Jurkat, Clone E6-1 (cell line): ENCODE measurements at places on chromosomes 7 and 10.

GRCh38 chr7:23971031-23971430 lies 261.0 kb downstream of the STK31 start:
- no peak for DNase-seq

DNA sequence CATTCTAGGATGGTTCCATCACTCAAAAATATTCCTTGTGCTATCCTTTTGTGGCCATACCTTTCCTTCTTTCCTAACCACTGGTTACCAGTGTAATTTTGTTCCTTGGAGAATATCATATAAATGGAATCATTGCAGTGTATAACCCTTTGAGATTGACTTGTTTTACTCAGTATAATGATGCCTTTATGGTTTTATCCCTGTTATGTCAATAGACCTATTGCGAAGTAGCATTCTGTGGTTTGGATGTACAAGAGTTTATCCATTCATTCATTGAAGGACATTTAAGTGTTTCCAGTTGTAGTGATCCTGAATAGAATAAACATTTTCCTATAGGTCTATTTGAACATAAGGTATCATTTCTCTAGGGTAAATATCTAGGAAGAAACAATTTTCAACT lies 54.2 kb downstream of the RBM33 start:
- DNase-seq = no peak

- DNase-seq = no peak
Measured at GRCh38 chr10:5038101-5038500, 34.4 kb upstream of the AKR1C2 start.

GRCh38 chr10:15242261-15242840 lies 73.9 kb upstream of the NMT2 start:
- DNase-seq = no peak

DNA sequence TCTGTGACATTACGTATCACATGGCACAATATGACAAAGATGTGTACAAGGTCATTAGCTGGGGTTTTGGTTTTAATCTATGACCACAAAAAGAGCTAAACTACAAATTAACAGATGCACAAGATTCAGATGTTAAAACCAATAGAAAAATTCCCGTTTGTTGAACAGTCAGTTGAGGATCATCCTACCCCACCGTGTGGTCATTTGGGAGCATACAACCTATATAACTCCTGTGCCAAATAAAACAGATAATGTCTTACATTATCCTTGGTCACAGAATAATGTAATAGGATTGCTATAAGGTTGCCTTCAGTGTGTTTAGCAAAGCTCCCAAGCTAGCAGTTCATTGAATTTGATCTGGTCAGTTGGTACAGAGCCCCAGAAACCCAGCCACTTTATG lies 28.2 kb downstream of the ASNS start:
- DNase-seq = no peak

DNA sequence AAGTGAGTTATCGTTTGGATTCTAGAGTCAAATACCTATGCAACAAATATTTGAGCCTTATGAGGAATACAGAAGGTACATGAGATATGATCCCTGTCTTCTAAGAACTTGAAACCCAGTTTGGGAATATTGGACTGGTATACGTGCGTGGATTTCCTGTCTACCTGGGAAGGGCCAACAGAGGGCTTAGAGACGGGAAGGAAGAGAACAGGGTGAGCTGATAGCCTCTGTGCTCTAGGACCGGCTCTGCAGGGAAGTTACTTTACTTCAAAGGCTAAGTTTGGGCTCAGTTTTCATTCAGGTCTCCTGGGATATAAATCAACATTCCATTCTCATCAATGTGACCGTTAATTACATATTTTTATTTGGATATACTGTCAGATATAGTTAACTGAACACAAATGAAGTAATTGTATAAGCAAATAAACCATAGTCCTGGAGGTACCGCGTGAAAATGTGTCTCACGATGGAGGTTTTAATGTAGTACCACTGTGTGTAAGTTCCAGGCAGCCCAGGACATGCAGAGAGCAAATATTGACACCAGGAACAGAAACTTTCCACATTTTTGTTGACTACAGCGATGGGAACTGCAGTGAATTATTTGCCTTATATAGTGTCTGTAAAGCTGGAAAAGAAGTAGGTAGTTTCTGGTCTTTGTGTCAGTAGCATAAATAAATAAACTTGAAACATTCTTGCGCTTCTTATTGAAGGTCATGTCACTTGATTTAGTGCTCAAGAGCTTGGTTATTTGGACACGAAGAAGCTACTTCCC lies 8.6 kb downstream of the CHST12 start:
- DNase-seq = no peak

- DNase-seq = no peak
Measured at GRCh38 chr7:8443576-8444467, 10.4 kb downstream of the NXPH1 start.

- DNase-seq = no peak
Measured at GRCh38 chr10:63348245-63348850, 117.4 kb downstream of the JMJD1C start.

DNA sequence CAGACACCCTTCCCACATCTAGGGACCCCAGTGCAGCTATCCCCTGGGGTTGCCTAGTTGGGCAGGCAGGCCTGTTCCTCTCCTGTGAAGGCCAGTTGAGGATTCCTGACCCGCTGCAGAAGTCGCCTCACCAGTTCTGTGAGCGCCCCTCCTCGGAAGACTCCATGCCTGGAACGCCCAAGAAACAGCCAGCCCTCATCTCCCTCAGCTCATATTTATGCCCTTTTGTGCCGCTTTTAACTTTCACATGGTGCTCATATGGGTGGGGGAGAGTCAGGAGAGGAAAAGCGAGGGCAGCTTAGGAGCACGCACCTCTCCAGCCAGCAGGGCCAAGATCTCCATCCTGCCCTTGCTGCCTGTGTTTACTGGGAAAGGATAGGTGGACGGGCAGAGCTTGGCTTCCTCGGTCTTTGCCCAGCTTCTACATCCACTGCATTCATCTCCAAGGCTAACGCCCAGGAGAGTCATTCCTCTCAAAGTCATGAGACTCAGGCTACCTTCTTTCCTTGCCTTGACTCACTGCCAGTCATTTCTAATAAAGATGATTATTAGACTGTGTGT lies 286.6 kb downstream of the USP6NL start:
- no peak for DNase-seq

DNA sequence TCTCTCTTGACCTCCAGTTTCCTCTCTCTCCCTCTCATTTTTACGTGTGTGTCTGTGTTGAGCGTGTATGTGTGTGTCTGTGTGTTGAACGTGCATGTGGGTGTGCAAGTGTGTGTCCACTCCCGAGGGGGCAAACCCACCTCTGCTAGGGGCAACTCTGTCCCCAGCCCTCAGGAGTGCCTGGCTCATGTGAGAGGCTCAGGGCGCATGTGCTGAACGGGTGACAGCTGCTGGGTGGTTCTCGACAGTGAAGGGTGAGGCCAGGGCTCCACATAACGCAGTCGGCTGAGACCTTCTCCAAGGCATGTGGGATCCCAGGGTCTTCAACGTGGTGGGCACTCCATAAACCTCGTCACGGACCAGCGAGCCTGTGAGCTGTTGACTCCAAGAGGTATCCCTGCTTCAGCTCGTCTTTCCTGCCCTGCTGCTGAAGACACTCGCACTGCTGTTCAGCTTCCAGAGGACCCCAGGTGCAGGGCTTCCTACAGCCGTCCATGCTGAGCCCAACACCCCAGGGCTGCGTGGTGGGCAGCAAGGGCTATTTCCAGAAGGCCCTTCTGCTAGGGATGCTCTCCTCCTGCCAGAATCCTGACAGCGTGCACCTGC lies 361.6 kb upstream of the SHH start:
- DNase-seq = no peak

DNA sequence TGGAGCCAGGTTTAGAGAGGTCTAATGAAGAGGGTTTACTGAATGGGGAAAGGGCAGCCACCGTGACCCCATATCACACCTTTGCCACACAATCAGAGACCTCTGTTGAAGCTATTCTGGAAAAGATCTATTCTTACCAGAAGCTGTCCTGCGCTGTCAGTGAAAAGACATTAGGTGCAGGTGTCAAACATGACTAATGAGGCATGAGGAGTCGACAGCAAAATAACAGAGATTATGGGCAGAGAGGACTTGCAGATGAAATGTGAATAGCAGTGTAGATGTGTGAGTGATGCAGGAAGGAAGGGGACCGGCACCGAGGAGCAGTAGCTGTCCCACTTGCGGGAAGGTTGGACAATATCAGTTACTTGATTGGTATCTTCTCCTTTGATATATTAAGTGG lies 627.7 kb upstream of the GALNT17 start:
- DNase-seq = no peak

- DNase-seq = no peak
Measured at GRCh38 chr7:107972075-107972482, 30.9 kb downstream of the LAMB1 start.

GRCh38 chr10:126349101-126349500 lies 39.2 kb downstream of the ADAM12 start:
- no peak for DNase-seq

DNA sequence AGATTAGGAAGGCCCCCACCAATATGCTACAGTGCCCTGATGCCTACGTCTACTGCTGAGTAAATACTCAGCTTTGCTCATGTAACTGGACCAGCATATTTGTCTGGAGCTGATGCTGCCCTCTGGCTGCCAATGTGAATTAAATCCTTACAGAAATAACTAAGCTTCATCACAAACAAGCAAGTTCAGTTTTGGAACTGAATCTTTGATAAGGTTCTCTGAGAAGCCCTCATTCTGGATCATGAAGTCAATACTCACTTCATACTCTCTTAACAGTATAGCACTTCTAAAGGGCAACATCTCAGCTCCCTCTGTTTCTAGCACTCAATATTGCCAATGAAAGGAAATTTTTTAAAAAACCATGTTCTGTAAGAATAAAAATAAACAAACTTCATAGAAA lies 246.7 kb downstream of the ETV1 start:
- DNase-seq = peak; percentile 16

GRCh38 chr10:70258216-70258615 lies 25.0 kb upstream of the PPA1 start:
- DNase-seq = no peak

- DNase-seq = no peak
Measured at GRCh38 chr7:91436655-91437054, 172.4 kb downstream of the FZD1 start.

- peak; percentile 88 for DNase-seq
Measured at GRCh38 chr10:46298477-46299285, 11.9 kb downstream of the ANTXRL start.

DNA sequence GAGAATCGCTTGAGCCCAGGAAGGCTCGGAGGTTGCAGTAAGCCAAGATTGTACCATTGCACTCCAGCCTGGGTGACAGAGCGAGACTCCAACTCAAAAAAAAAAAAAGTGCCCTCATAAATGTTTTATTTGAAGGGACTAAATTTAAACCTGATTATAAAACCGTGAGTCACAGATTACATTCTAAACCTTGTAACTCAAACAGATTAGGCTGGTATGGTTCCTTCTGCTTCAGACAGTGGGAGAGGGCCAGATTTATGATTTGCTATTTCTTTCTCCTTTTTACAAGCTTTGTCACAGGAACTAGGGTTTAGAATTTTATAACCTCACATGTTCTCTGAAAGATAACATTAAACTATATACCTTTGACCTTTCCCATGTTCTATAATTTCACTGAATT lies 801.2 kb upstream of the ZWINT start:
- DNase-seq = no peak

DNA sequence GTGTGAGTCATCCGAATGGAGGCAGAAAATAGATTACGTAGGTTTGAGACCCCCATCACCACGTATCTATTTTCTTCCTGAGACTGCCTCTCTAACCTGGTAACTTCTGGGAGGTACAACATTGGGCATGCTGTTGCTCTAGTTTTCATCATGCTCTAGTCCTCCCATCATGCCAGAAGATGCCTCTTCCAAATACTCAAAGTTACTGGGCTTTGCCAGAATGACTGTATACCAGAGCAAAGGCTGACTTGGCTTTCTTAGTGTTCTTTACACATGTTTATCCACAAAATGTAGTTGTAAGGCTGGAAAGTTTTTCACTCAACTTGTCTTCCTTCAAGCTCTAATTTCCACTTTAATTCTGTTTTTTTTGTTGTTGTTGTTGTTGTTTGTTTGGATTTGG lies 370.5 kb downstream of the MDFIC start:
- DNase-seq = no peak

DNA sequence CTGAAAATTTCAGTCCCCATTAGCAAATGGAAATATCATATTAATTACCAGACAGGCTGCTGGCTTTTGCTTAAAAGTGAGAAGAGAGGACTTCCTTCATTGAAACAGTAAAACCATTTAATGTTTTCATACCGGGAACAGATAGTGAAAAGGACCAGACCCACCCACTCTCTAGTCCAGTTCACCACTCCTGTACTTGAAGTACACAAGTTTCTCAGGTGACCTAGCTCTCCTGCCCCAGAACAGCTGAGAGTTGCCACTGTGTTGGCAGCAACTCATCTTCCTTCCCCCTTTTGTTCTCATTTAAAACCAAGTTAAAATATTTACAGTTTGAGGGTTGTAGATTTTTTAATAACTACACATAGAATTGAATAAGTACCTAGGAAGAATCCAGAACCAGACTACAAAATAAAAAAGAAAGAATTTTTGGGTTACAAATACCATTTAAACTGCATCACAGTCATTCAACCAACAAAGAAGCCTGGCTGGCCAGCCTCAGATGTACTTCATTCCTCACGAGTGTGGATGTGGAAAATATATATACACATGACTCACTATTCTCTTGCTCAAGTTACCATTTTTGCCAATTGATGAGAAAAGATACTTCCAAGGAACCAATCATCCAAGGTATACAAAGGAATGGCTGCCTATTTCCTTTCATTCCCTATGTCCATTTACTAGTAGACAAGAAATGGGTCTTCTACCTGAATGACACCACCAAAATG lies 68.1 kb downstream of the VPS41 start:
- no peak for DNase-seq

GRCh38 chr10:119138346-119139306 lies 26.9 kb downstream of the SFXN4 start:
- no peak for DNase-seq

GRCh38 chr10:96387161-96387560 lies 28.4 kb upstream of the OPALIN start:
- DNase-seq = no peak

DNA sequence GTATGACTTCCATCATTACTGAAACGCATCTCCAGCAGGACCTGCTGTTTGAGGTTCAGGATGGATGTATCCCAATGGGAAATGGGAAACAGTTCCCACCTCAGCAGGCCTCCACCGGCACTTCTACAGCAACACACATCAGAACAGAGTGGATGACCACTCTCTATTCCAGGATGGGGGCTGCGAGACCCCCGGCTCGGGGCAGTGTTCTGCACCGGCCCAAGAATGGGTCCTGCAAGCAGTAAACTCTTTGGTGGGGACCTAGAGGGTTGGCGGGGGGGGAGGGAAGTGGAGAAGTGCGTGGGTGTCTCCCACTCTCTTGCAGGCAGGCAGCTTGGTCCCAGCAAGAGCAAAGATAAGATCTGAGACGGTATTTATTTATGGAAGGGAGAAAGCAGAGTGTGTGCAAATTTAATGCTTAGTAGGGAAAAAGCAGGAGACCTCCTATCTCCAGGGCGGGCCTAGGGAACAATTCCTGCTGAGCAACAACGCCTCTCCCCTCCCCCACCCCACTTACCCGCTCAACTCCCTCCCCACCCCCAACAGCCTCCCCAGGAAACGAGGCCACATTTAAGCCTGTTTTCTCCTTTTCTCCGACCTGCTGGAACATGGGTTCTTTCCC lies 4.0 kb downstream of the SFMBT2 start:
- no peak for DNase-seq
